ENCODE measurements at places on chromosomes 3 and 15. TPM values are rescaled to one million over a fixed set of nuclear protein-coding genes. Genes with fewer than 3 reads are reported as not detected.
A peak's percentile ranks its signal among the peaks of the same experiment; 100 is the strongest.

The SCAMP5 gene
- 0.73 TPM for total RNA-seq

- DNase-seq: no peak
Observed at GRCh38 chr15:89364341-89364740, 29.7 kb upstream of the POLG start.

The SLC51B gene
- 0.75 TPM for total RNA-seq

DNA sequence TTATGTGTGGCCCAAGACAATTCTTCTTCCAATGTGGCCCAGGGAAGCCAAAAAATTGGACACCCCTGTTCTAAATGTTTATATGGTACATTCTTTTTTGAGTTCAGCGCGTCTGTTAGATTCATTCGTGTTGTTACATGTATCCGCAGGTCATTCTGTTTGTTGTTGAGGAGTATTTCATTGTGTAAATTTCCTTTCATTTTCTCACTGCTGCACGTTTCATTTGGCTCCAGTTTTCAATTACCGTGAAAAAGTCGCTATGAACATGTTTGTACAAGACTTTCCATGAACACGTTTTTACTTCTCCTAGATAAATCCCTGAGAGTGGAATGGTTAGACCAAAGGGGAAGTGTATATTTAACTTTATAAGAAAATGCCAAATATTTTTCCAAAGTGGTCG lies 7.5 kb upstream of the OPA1 start:
- DNase-seq: no peak

The LARP6 gene
- 1.9 TPM for total RNA-seq

The CRABP1 gene
- 0.40 TPM for total RNA-seq

The GOLGA6L7 gene
- not detected for total RNA-seq

The CLEC3B gene
- 25.5 TPM for total RNA-seq

The GATA2 gene
- total RNA-seq: 1.3 TPM

GRCh38 chr3:25945836-25946235 lies 155.9 kb downstream of the OXSM start:
- DNase-seq: no peak

DNA sequence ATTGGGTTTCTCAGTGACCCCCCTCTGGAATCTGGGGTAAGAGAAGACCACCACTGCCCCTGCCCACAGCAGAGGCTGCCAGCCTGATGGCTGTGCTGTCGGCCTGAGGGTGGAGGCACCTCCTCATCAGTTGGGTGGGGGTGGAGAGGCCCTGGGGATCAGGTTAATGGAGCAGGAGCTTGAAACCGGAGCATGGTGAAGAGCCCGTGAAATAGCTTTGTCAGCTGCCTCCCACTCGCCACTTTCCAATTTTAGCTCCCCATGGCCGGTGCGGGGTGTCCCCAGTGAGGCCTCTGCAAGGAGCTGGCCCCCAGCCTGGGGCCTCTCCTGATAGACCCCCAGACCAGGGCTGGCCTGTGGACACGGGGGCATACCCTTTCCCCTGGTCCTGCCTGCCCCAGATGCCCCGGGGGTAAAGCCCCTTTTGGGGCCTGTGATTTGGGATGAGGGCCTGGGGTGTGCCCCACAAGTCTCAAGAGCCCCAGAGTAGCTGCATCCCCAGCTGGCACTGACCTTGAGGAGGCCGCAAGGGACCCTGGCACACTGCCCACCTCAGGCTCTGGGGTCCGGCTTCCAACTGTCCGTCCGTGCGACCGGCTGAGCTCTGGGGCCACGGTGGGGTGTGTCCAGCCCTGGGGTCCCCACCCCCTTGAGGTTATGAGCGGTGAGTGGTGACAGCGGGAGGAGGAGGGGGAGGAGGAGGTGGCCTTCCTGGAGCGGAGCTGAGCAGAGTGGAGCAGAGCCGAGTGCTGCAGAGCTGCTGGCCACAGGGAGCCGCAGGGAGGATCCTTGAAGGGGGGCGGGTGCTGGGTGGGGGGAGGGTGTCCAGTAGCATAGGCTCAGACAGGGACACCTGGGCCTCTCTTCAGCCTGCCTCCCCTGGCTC lies at the start of gene HHATL:
Gene HHATL, minus strand, starts transcription at position 733 of the 886 bp plus-strand sequence. CDS start 1,972 bp downstream, outside the sequence.
- peak; percentile 43 for DNase-seq

DNA sequence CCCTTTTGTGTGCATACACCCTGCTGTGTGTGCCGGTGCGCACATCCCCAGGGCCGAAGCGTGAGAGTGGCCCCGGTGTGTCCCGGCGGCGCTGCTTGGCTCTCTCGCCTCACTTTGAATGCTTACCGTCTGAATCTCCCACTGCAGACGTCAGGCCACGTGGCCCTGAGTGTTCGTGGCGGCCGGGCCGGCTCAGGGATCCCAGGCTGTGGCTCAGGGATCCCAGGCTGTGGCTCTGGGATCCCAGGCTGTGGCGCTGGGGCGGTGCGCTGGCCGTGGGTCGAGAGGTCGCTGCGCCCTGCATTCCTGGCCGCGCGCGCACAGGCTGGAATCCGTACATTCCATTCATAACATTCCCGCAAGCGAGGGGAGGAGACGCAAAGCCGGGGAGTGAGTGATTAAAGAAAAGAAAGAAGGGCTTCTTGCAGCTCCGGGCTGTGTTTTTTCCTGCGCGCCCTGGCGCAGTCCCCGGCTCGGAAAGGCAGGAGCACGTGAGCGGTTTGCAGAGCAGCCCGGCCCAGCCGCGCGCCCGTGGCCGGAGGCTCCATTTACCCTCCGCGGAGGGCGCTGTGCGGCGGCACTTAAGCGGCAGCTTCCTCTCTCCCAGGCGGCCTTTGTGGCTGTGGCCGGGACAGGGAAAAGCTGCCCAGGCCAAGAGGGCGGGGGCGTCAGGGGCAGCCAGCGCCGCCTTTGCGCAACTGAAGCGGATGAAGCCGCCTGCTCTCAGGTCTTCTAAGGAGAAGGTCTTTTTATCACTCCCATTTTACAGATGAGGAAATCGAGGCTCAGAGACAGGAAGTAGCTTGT lies 87.0 kb upstream of the ALDH1L1 start:
- peak; percentile 90 for DNase-seq

The TM6SF1 gene
- total RNA-seq: 0.81 TPM

DNA sequence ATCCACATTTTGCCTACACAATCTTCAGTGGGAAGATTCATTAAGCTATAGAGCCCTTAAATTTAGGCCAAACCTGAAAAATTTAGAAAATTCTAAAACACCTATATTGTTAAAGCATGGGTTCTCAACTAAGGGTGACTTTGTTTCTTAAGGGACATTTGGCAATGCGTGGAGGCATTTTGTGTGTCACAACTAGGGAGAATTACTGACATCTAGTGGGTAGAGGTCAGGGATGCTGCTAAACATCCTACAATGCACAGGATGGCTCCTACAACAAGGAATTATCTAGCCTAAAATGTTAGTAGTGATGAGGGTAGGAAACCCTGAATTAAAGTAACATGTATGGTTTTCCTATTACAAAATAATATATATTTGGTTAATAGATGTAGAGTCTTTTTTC lies 55.8 kb downstream of the TBC1D5 start:
- no peak for DNase-seq

The SLTM gene
- total RNA-seq: 38.7 TPM

- no peak for DNase-seq
Observed at GRCh38 chr15:51004103-51004551, 90.6 kb downstream of the TNFAIP8L3 start.
